ENCODE measurements at places on chromosomes 7 and 10. TPM values are rescaled to one million over a fixed set of nuclear protein-coding genes. Genes with fewer than 3 reads are reported as not detected.
A peak's percentile ranks its signal among the peaks of the same experiment; 100 is the strongest.

GRCh38 chr10:67923551-67923950 lies 39.1 kb downstream of the SIRT1 start:
- no peak for DNase-seq

GRCh38 chr7:22357311-22358175 lies 589 bp upstream of the RAPGEF5 start:
- no peak for DNase-seq

DNA sequence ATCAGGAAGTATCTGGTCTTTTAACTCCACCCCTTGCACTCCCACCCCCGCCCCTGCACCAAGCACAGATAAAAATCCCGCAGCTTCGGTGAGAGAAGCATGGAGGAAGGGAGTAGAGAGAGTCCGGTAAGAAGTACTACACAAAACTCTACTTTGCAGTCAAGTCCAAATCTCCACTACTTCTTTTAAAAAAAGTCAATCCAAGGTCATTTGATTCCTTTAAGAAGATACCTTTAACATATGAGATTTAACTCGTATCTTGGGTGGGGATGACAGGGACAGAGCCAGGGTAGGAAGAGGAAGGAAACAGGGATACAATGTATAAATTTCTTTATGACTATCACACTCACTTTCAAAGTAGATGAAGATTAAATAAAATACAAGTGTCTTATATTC lies 132.1 kb downstream of the NRBF2 start:
- no peak for DNase-seq

DNA sequence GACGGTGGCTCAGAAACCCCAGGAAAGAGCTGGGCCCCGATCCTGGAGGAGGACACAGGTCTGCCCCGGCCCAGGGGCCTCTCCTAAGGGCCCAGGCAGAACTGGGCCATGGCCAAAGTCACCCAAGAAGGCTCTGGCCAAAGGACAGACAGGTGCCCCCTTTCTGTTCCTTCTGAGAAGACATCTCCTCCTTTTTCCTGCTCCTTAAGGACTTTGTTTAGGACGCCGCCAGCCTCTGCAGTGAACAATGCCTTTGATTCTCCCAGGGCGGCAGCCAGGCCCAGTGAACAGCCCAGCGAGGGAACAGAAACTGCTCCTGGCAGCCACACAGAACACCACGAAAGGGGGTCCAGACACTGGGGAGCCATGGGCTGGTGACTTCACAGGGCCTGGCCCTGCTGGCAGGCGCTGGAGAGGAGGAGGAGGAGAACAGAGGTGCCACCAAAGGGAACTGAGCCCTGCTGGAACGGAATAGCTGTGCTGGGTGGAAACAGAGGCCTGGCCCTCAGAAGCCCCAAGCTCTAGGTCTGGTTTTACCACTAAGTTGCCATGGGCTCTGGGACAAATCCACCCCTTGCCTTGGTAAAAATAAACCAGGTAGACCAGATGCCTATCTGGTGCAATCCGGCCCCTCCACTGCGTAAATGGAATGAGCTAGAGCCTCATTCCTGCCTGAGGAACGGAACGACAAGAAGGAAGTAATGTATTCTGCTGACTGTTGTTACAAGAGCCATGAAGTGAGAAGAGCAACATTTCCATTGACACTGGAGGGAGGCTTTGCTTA lies 163.3 kb upstream of the RHEB start:
- DNase-seq, result no peak

GRCh38 chr7:1872191-1873069 lies 202.4 kb downstream of the ELFN1 start:
- DNase-seq, result no peak

DNA sequence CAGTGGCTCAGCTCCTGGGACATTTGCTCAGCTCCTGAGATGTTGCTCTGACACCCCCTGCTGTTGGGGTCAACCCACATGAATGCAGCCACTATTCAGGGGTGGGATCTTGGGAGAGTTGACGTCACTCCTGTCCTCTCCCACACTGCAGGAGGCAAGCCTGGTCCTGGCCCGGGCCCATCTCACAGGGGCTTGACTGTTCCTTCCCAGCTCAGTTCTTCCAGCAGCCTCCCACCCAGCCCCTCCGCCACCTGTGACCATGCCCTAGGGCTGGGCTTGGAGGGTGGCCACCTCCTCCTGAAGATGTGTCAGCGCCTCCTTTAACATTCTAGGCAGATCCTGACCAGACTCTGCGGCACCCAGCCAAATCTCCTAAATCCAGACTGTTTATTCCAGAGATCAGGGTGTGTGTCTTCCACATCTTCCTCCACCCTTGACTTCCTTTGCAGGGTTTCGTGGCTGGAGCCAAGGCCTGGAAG lies 19.1 kb upstream of the OPALIN start:
- DNase-seq, result no peak

DNA sequence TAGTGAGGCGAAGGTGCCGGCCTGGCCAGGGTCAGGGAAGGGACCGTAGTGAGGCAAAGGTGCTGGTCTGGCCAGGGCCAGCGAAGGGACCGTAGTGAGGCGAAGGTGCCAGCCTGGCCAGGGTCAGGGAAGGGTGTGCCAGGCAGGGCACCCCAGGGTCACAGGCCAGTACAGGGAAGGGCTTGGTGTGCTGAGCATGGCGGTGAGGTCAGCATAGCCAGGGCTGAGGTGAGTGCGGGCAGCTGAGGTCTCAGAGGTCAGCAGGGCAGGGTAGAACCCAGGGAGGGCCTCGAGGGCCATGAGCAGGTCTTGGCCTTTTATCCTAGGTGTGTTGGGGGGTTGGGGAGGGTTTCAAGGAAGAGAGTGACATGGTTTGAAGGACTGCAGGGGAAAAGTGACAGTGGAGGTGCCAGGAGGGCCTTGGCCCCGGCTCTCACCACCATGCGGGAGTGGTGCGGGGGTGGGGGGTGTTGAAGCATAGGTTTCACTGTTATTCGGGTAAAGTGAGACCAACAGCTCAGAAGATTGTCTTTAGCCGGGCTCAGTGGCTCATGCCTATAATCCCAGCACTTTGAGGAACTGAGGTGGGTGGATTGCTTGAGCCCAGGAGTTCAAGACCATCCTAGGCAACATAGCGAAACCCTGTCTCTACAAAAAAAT lies 93.3 kb downstream of the CHST15 start:
- DNase-seq, result no peak

DNA sequence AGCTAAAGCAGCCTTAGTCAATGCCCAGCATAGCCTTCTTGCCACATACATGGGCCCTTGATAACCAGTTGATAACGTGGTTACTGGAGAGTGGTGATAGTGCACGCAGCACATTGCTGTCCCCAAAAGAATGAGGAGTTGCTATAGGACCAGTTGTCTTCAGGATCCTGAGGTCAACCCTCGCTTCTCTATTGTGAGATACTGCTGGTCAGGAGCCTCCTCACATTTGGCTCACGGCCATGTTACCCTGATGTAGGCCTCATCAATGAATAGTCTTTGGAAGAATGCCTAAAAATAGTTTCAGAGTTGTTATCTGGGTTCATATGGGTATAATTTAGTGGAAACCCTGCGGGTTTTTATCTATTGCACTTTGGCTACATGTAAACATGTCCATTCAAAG lies 230.7 kb downstream of the VTI1A start:
- DNase-seq, result no peak

DNA sequence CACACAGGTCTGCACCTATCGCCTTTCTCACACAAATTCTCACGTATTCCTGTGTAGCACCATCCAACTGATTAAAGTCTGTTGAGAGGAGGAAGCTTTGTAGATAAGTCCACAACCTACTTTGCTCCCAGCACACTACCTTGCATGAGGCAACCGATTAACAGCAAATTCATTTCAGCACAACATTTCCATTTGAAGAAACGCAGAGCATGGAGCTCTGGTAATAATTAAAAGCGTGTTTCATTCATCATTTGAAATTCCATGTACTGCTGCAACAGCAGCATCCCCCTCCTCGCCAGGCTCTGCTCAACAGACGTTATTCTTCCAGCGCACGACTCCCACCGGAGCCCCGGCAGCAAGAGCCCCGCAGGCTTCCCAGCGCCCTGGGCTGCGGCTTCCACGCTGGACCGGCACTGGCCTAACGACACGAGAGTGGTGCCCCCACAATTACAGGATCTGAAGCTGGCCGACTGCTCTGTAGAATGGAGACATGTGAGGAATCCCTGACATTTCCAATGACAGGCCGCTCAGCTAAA lies 118.8 kb downstream of the DIP2C start:
- no peak for DNase-seq

DNA sequence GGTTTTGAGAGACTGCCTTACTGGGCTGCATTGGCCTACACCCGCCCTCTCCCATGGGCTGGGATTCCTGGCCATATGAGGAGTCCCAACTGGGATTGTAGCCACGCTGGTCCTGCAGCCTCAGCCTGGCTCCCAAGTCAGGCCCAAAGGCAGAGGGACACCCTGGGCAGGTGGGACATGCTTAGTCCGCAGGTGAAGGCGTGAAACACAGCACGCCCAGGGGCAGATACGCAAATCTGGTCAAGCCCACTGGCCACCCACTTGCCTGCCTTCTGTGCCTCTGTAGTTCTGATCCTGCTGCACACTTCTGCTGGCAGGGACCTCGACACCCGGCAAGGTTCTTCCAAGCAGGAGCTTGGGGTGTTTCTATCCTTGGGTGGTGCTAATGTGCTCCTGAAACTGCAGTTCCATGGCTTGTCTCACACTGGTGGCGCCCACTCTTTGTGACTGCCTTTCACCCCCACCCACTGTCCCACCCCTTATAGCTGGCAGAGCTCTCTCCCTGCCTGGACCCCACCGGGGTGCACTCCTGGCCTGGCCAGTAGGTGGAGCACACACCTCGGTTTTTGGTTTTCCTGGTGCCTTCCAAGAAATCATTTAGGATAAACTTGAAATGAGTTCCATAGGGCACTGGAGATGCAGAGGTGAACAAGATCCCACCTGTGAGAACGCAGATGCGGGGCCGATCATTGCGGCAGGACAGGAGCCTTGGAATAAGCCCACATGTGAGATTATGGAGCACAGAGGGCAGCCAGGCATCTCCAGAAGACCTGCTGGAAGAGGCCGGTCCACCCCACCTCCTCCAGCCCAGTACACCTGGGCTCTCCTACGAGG lies 47.9 kb downstream of the MKI67 start:
- DNase-seq, result peak; percentile 65

DNA sequence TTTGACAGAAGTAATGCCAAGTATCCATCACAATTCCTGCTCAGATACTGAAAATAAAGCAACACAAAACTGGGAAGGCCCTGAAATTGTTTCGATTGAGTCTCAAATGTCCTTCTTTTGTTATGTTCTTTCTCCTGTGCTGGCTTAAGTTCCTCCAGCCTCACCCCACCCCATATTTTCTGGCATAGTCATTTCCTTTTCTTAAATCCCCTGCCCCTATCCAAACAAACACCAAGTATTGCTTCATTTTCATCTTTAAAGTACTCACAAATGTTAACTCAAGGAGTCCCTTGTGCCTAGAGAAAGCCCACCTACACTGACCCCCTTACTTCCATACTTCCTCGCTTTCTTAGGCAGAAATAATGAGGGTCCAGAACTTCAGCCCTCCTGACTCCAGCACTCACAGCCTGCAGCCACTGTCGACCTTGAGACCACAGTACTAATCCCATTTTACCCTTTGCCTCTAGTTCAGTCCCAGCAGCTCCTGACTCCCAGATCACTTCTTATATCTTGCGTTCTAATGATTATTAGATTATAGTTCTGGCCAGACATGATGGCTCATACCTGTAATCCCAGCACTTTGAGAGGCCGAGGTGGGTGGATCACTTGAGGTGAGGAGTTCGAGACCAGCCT lies 73.2 kb upstream of the ST8SIA6 start:
- DNase-seq, result no peak

GRCh38 chr7:116798232-116798631 lies 64.2 kb upstream of the CAPZA2 start:
- DNase-seq, result no peak

- peak; percentile 14 for DNase-seq
Measured at GRCh38 chr10:79344502-79345195, 2.6 kb upstream of the PPIF start.

The BZW2 gene
- 44.1 TPM for total RNA-seq

The PAPOLB gene
- not detected for total RNA-seq

The STK31 gene
- total RNA-seq, result 0.80 TPM

The EN2 gene
- total RNA-seq, result not detected

The PRSS37 gene
- total RNA-seq, result not detected

Data from activated naive CD8-positive, alpha-beta T cell treated with anti-CD3 and anti-CD28 coated beads, Interleukin-2, amount 10 ng/mL, durations not matched to agents 7 days and 5 days (primary cell).